HFFc6 (cell line): ENCODE measurements at places on chromosomes 12 and 14. TPM values are rescaled to one million over a fixed set of nuclear protein-coding genes. Genes with fewer than 3 reads are reported as not detected.

The IAPP gene
- not detected in 2 replicates for total RNA-seq

DNA sequence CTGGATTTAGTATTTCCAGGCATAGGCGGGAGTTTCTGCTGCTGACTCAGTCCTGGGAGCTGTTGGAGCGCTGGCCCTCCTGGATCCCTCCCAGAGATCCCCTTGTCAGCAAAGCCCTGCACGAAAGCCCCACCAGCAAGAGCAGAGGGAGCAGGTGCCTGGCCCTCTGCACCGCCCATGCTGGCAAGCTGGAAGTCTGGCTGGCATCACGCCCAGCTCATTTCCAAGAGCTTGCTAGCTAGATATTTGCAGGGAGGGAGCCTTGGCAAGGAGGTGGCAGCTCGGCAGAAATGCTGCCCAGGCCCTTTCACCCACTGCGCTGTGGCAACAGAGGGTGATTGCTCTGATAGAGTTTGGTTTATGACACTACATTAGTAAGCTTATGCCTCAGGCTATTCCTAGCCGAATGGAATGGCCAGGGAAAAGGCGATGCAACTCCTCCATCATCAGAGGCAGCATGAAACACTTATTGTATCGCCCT, 193.9 kb downstream of the EMP1 start:
- no peaks in the 10 kb centered on the region; the same call in 1 of the 2 replicates for H3K27me3 ChIP-seq
- no peak overlapping the region for H3K27ac ChIP-seq
- H3K36me3 ChIP-seq = no peaks in the 10 kb centered on the region
- no peak overlapping the region for H3K4me3 ChIP-seq

The BDKRB2 gene
- total RNA-seq = 7.3 and 8.7 TPM in 2 replicates

DNA sequence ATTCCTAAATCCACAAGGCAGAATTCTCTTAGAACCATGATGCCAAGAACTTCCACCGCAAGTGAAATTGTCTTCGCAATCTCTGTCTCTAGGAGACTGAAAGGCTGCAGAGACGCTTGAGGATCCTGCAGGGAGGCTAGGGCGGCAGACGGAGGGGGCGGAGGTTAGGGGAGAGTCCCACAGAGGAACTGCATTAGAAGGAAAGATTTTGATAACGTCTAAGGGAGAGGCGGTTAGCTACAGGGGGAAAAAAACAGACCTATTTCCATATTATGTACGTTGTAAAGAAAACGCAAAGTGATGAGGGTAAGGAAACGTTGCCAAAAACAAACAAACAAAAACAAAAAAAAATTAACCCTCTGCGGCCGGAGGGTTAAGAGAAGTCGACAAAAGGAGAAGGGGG, 595 bp downstream of the KLHL28 start:
- H3K4me3 ChIP-seq = no peak overlapping the region
- H3K4me1 ChIP-seq = peaks cover 43% of the 10 kb centered on the region
- H3K27ac ChIP-seq = no peak overlapping the region
- H3K36me3 ChIP-seq = no peaks in the 10 kb centered on the region
- no peaks in the 10 kb centered on the region; the same call in 1 of the 2 replicates for H3K27me3 ChIP-seq

DNA sequence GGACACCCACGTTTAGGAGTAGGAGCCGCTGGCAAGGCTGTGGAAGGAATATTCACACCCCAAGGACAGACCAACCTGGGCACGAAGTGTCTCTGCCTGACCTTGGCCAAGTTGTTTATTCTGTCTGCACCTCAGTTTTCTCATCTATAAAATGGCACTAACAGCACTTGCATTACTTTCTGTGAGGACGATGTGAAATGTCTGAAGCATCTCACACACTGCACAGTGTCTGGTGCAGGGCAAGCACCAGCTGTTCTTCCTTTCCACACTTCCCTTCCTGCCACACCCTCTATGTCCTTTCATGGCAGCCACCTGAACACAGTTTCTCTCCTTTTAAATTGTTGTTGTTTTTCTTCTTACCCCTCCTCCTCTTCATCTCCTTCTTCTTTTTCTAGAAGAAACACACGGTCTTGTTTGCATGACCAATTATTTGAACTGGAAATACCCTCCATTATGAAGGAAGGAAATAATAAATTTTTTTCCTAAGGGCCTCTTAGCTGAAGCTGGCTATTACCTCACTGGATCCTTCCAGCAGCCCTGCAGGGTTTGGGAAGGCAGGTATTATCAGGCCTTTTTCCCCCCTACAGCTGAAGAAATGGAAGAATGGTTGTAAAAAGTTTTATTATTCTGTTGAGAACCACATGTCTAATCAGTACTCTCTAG, 42.9 kb upstream of the ATP23 start:
- peak overlapping the region; percentile 31 for H3K27ac ChIP-seq
- no peaks in the 10 kb centered on the region for H3K36me3 ChIP-seq
- H3K4me1 ChIP-seq = peaks cover 71% of the 10 kb centered on the region
- 0 out of 2 replicates have a peak overlapping the region, but pooled peaks have one; percentile 15 for H3K4me3 ChIP-seq

The NGDN gene
- total RNA-seq = 25.6 and 26.2 TPM in 2 replicates

The RNFT2 gene
- total RNA-seq = 6.3 and 12.0 TPM in 2 replicates

The GSC gene
- total RNA-seq = not detected in 3 replicates

DNA sequence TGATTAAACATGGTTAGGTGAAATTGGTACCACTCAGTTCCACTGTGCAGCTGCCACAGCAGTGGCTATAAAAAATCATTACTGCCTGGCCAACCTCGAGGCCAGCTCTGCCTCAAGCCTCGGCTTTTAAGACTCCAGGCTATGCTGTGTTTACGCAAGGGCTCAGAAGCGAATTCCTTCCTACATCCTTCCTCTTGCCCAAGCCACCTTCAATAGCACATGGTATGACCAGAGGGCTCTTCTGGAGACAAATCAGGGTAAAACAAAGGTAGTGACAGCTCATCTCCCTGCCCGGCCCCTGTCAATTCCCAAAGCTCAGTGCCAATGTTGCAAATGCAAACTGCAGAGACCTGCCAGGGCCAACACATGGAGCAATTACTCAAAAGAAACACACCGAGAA, 31.9 kb downstream of the NUAK1 start:
- peak overlapping the region; percentile 30; the same call in 1 of the 2 replicates for H3K4me3 ChIP-seq
- peak overlapping the region; percentile 75 for H3K27ac ChIP-seq
- DNase-seq = peak; percentile 57

The OR6C2 gene
- total RNA-seq = not detected in 3 replicates

DNA sequence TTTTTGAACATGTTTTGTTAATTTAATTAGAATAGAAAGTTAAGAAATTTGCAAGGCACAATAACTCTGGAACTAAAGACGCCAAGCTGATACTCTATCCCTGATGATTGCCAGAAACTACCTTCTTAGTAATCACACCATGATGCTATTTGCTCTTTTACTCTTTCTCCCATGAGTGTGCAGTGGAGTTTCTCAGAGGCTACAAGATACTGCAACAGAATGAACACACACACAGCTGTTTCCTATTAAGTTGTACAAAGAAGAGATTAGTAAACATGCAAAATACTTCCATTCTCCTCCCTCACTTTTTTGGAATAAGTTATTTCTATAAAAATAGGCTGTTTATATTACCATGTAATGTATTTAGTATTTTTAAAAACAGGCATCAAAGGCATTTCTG, 1367.5 kb downstream of the AACS start:
- no peaks in the 10 kb centered on the region for H3K4me1 ChIP-seq
- H3K27ac ChIP-seq = no peak overlapping the region
- H3K4me3 ChIP-seq = no peak overlapping the region

The PRKD1 gene
- total RNA-seq = 20.7 to 22.1 TPM (median 21.8 TPM) in 3 replicates

GRCh38 chr14:102085948-102086708, 716 bp downstream of the HSP90AA1 start:
- H3K4me3 ChIP-seq = peak overlapping the region; percentile 97
- peaks cover 10% of the 10 kb centered on the region for H3K27me3 ChIP-seq
- H3K27ac ChIP-seq = peak overlapping the region; percentile 88

The NID2 gene
- 91.7 to 118 TPM (median 111 TPM) in 3 replicates for total RNA-seq

DNA sequence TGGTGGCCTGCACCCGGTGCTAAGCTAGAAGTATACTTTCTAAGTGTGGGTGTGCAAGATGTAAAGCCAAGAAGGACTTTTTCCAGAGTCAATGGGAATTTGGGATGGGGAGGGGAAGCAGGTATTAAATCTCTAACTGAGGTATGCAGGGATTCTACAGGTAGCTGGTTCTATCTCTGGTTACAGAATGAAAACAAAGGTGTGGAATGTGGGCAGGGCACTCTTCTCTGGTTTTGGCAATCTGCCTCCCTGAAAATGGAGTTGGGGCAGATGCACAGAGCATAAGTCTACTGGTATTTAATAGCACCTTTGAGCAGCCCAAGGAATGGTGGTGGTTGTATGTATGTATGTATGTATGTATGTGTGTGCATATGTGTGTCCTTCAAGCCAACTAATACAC, 66.7 kb upstream of the PPP1R12A start:
- 0 out of 2 replicates have a peak, but pooled peaks cover 5% of the 10 kb centered on the region for H3K4me1 ChIP-seq
- DNase-seq = no peak
- no peaks in the 10 kb centered on the region for H3K36me3 ChIP-seq
- H3K27me3 ChIP-seq = no peaks in the 10 kb centered on the region
